ENCODE measurements at places on chromosomes 1 and 21.

GRCh38 chr1:219067350-219067712 lies 106.3 kb upstream of the LYPLAL1 start:
- no peak for DNase-seq

DNA sequence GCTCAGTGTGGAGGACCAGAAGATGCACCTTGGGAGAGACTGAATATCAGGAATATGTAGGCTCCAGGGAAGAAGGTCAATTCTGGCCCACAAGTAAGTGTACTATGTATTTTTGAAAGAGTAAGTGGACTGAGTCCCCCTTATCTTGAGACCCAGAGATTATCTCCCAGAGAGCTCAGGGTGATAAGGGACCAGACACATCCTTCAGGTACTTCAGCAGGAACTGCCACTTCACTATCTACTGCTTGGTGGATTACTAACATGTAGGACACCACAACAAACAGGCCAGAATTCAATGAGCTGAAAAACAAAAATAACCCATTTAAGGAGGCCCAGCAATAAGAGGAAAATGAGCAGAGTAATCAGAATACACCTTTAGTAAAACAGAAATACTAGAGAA lies 119.2 kb downstream of the ZNF644 start:
- no peak for DNase-seq

DNA sequence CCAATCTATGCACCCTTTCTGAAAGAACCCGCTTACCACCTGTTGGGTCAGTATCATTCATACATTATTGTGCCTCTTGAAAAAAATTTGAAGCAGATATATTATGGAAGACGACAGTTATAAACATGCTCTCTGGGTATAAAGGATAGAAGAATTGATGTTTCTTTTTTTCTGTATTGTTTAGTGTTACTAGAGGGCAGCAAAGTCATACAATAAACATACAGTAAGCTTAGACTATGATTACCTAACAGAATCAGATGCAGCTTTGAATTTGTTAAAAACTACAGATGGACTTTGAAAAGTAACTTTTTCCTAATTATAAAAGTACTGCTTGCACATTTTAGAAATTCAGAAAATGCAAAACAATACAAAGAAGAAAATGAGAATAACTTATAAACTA lies 11.1 kb upstream of the PAXBP1 start:
- DNase-seq = no peak

DNA sequence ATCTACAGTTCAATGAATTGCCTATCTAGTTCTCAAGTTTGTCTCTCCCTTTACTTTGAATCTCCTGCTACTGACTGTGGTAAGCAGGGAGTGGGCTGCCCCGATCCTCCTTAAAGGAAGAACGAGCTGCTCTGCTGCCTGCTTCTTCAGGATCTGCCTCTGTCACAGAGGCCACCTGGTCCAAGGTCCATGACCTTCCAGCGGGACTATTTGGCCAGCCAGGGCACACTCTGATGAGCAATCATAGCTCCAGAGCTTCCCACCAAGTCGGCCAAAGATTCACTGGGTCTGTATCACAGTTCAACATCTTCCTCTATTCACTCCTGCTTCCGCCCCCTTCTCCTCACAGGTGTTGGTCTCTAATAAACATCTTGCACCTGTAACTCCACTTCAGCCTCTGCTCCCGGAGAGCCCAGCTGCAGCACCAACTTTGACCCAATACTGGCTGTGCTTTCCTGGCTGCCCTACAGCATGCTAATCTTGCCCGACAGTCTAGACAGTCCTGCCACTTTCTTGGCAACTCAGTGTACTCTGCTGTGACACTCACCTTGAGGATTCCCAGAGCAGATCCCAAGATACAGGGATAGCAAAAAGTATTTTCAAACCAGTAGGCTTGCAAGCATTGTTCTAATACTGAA lies 16.9 kb upstream of the MAP10 start:
- no peak for DNase-seq

DNA sequence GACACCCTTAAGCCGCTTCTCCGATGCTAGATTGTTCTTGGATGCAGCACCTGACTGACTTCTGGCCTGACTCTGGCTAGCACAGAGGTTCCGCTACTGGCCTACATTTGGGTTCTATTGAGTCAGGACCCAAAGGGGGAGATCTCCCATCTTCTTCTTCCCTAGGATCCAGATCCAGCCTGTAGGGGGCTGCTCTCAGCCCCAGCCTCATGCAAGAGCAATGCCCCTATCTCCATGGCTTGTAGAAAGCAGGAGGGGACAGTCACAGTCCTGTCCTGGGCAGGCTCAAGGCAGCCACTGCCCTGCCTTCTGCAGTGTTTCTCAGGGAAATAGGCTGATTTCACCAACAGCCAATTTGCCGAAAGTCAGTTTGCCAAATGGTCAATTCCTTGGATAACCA lies 6.3 kb upstream of the ADAR start:
- no peak for DNase-seq

- DNase-seq = no peak
These were observed 5.5 kb upstream of the PPIE start for GRCh38 chr1:39733161-39733560.

- DNase-seq = no peak
These were observed 18.1 kb downstream of the TFAP2E start for GRCh38 chr1:35591211-35591610.

DNA sequence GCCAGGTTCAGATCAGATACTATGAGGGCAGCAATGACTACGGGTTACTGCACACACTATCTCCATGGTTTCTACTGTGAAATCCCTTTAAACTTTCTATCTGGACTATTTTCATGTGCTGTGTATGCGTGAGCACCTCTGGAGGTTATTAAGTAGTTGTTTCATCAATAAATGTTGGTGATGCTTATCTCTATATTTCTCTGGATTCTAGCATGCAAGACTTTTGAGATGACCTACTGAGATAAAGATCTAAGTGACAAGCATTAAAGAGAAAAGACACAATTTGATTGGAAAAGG lies 194.0 kb downstream of the NRIP1 start:
- DNase-seq = no peak

GRCh38 chr1:231407547-231408396 lies 14.3 kb downstream of the EGLN1 start:
- no peak for DNase-seq

DNA sequence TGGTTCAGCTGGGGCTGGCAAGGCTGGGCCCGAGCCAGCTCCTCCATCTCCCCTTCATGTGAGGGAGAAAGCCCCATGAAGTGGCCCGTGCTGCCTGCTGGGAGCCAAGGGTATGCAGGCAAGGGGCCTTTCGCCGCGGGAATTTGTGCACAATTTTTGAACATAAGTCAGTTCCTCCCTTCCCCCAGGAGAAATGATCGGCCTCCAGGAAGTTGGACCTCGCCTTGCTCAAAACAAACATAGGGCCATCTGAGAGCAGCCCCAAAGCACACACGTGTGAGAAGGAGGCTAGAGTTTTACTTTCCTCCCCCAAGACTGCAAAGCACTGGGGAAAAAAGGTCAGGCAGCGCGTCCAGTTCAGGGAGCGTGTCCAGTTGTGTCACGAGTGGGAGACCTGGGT lies 64.7 kb downstream of the PRDM16 start:
- no peak for DNase-seq

GRCh38 chr21:25313829-25314228 lies 293.5 kb downstream of the MRPL39 start:
- peak; percentile 56 for DNase-seq

DNA sequence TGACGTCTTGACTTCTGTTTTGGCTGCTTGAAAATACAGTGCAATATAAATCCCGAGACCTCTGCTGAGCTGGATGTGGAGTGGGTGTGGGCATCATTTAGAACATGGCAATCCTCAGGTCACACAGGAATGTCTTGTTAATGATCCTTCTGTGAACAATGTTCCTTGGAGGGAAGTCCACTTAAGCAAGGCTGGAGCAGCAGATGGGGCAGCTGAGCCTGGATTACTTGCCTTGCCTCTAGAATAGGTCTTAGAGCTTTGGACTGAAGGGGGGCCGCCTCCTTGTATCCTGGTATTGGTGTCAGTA lies 926 bp upstream of the SCMH1 start:
- no peak for DNase-seq

GRCh38 chr1:109892561-109893368 lies 17.9 kb upstream of the CSF1 start:
- DNase-seq = no peak

DNA sequence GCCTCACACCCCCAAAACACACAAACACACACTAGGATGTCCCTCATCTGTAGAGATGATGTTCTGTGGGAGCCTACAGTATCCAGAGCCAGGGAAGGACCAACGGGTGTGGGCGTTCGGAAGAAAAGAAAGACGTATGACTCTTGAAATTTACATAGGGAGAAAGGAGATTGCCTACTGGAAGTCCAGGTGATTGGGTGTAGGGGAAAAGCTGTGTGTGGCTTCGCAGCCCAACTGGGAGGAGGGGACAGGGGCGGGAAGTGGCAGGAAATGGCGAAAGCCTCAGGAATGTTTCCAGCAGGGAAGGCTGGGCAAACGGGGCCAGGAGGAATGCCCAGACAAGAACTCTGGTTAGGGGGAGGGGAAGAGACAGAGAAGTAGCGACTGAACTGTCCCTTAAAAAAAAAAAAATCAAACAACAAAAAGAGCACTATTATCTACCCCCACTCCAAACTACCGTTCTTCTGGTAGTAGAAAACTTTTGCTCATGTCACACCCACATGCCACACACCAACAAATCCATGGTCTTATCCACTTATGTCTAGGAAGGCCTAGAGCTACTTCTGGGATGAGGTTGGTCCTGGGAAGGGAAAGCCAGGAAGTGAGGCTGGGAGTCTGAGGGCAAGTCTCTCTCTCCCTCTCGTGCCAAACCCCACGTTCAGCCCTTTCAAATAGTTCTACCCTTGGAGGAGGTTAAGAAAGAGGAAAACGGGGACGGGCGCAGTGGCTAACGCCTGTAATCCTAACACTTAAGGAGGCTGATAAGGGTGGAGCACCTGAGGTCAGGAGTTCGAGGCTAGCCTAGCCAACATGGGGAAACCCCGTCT lies 1.8 kb upstream of the CKS1B start:
- DNase-seq = peak; percentile 92

DNA sequence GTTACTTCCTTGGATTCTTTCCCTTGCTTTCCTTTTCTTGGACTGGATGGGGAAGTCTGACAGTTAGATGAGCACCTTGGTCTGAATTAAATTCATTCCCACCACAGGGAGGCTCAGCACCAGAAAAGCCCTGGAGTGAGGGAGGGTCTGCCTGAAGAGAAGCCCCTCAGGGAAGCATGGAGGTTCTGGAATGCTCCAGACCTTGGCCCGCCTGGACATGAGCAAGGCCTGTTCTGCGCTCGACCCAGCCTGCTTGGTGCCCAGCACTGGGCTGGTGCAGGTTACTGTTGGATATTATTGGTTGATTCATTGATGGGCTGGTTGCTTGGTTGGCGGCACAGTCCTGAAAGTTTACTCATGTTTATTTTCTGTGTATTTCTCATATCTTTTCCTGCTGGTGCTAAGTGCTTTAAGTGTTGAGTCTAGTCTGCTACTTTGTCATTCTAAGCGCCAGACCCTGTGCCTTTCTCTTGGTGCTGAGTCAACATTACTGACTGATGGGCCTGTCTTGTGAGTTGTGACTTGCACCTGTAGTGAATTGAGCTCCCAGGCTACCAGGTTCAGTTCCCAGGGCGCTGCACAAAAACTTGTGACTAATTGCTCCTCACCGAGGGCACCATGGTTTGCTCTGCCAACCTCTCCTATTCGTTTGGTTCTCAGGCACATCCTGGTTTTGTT lies 538.5 kb downstream of the KIF26B start:
- DNase-seq = no peak

DNA sequence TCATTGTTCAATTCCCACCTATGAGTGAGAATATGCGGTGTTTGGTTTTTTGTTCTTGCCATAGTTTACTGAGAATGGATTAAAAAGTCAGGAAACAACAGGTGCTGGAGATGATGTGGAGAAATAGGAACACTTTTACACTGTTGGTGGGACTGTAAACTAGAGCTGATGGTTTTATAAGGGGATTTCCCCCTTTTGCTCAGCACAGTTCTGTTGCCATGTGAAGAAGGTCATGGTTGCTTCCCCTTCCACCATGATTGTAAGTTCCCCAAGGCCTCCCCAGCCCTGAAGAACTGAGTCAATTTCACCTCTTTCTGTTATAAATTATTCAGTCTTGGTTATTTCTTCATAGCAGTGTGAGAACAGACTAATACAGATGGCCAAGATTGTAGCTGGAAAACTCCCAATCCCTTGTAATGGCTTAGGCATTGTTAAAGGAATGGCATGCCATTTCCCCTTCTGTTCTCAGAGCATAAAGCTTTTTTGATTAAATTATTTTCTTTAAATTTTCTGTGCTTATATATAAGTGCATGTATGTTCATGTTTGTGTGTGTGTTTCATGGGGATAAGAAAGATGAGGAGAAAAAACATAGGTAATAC lies 144.8 kb downstream of the BACH1 start:
- no peak for DNase-seq

- DNase-seq = no peak
These were observed 1019.2 kb downstream of the TTLL7 start for GRCh38 chr1:82979593-82980236.

- DNase-seq = no peak
These were observed 59.4 kb upstream of the ZBTB18 start for GRCh38 chr1:243991650-243992049.

- no peak for DNase-seq
These were observed 37.3 kb downstream of the MAST2 start for GRCh38 chr1:45840704-45841103.

DNA sequence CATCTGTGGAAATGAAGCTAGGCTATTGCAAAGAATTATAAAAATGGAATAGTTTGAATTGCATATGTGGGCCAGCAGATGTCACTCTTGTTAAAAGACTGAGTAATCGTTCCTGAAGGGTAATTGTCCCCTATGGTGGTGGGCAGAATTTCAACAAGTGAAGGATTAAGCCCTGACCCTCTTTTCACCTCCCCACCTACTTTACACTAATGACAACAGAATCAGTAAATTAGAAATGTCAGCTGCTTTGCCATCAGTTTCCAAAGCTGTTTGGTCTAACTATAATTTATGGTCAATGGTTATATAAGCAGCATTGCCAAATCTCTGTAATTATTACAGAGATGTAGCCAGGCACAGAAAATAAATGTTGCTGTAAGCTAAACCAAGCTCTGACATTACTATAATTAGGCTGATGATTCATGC lies 898.6 kb downstream of the AMY1C start:
- no peak for DNase-seq

DNA sequence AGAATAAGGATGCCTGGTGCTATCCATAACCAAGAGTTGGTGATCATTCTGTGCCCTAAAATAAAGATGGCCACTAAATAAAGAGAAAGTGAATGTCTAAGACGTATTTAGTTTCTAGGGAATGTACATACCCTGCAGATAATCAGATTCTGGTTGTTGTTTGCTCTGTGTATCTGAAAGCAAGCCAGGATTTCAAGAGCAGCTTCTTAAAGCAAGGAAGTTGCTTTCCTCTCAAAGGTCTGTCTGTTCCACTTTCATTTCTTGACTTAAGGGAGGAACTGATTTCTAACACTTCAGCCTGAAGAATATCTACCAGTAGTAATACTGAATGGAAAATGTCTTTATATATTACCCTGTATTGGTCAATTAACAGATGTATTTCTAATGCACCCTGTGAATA lies 88.8 kb downstream of the KIF1B start:
- no peak for DNase-seq
